ENCODE measurements at places on chromosomes 11 and 22. TPM values are rescaled to one million over a fixed set of nuclear protein-coding genes. Genes with fewer than 3 reads are reported as not detected.

DNA sequence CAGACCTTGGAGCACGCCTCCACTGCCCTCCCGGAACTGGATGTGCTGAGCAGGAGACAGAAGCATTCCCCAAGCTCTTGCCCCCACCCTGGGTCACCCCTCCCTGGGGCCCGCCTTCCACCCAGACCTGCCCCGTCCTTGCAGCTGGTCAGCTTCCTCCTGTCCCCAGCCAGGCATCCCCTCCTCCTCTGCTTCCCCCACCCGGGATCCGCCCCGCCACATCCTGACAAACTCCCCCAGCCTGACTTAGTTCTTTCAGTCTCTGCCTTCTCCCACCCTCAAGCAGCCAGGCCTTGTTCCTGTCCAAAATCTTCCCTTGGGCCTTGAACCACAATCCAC, 1.1 kb upstream of the PLXNB2 start:
- DNase-seq = peak; percentile 42

DNA sequence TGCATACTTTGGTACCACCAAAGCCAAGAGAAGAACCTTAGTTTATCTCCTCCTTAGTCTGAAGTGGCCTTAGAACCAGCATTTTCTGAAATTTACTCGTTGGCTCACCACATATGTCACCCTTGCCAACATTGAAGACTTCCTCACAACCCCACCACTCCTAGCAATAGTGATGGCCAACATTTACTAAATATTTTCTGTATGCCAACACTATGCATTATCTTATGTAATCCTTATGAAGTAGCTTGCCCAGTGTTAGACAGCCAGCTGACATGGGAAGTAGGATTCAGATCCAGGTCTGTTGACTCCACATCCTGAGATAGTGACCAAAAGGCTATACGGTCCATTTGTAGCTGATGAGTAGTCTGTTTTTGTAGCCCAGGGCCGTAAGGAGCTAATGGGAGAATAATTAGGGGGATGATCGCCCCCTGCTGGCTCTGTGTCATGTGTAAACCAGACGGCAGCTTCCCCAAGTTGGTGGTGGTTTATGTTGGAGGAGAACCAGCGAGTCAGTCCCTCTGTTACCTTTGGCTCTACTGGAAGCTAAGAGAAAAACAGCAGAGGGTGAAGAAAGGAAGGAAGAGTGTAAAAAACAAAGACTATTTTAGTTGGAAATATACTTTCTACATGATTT, 120.5 kb upstream of the RASSF10 start:
- DNase-seq = peak; percentile 84

DNA sequence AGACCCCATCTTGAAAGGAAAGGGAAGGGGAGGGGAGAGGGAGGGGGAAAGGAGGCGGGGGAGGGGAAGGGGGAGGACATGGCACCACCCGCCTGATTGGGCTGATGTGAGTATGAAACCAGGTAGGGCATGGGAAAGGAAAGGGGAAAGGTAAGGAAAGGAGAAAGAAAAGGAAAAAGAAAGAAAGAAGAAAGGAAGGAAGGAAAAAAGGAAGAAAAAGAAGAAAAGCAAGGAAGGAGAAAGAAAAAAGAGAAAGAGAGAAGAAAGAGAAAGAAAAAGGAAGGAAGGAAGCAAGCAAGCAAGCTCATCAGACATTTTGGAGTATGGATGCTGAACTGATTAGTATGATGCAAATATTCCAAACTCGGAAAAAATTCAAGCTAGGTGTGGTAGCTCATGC, 36.0 kb upstream of the TFIP11 start:
- DNase-seq = no peak

DNA sequence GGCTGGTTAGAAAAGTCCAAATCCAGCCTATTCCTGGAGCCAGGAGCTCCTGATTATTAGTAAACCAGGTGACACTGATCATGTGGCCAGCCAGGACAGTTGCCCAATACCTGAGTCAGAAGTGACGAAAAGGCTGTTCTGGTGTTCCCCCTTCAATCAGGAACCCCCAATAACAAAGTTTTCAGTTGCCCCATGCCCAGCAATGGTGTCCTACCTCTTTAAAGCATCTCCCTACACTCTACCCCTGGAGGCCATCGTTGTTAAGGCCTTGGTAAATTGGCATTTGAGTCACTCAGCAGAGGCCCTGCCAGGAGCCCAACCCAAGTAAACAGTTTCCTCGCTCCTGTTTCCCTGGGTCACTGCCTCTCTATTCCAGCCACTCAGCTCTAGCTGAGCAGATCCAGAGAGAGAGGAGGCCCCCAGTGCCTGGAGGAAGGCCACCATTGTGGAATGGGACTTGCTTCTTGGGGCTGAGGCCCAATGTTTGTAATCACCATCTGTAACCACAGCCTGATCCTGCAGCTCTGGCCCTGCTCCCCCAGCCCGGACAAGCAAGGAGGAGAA, 25.0 kb downstream of the ARHGAP1 start:
- peak; percentile 63 for DNase-seq

GRCh38 chr11:75388386-75389275, 10.7 kb upstream of the RPS3 start:
- peak; percentile 46 for DNase-seq

GRCh38 chr11:41955066-41955465, 495.6 kb upstream of the LRRC4C start:
- no peak for DNase-seq

DNA sequence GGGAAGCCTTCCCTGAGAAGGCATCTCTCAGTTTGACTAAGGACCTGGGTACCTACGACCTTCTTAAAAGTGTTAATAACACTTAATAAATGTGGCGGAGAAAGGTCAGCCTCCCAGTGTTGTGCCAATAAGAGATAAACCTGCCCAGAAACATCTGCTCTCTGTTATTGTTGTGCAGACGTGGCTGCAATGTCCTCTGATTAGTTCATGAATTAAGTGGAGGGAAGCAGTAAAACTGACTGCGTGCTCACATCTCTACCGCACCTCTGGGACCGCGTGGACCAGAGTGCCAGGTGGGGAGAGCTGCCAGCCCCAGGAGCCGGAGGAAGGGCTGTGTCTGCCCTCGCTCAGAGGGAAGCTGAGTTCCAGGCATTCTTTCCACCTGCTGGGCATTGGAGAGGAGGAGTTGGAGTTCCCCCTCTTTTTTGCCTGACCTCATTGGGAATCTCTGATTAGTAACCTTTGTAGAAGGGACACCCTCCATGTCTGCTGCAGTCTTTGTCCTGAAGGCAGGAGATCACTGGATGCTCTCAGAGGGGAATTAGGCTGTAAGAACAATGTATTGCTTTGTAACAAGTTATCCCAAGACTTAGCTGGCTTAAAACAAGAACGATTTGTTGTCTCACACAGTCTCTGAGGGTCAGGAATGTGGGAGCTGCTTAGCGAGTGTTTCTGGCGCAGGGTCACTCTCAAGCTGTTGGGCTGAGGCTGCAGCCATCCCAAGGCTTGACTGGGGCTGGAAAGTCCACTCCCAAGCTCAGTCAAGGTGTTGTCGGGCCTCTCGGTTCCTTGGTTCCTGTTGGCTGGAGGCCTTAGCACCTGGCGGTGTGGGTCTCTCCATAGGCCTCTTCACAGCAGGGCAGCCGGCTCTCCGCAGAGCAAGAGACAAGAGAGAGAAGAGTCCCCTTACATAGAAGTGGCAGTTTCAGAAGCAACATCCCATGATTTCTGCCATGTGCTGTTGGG, 247.6 kb upstream of the TBCEL start:
- DNase-seq = no peak

DNA sequence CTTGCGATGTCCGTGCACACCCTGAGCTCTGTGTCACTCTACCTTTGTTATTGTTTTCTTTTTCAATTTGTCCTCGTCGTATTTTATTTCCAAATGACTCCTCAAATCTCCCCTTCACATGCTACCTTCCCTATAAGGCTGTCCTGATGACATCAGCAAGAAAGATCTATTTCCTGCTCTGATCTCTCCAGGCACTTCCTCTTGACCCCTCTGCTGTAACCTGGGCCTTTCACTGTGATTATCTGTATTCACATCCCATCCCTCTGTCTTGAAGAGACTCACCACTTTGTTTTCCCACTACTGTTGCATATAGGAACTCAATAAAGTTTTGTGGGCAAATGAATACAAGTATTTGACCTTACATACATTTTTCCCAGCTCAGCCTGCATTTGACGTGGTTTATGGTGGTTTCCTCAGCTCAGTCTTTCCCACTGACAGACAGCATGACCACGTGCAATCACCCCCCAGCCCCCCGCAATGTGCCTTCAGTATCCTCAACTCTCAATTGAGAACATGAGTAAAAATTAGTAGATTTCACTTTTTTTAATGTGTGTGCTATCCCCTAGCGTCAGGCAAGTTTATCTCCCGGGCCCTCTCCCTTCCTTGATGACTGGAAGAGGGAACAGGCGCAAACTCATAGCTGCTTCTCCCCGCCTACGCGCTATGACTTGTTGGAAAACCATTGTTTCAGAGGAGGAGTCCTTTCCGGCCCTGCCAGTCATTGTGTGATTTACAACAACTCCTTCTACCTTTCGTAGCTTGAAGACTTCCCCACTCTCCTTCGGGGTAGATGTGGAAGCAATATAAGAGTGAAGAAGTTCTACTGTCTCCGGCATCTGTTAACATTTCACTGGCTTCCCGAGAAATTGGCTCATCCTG, 498.5 kb downstream of the NTM start:
- DNase-seq = no peak

DNA sequence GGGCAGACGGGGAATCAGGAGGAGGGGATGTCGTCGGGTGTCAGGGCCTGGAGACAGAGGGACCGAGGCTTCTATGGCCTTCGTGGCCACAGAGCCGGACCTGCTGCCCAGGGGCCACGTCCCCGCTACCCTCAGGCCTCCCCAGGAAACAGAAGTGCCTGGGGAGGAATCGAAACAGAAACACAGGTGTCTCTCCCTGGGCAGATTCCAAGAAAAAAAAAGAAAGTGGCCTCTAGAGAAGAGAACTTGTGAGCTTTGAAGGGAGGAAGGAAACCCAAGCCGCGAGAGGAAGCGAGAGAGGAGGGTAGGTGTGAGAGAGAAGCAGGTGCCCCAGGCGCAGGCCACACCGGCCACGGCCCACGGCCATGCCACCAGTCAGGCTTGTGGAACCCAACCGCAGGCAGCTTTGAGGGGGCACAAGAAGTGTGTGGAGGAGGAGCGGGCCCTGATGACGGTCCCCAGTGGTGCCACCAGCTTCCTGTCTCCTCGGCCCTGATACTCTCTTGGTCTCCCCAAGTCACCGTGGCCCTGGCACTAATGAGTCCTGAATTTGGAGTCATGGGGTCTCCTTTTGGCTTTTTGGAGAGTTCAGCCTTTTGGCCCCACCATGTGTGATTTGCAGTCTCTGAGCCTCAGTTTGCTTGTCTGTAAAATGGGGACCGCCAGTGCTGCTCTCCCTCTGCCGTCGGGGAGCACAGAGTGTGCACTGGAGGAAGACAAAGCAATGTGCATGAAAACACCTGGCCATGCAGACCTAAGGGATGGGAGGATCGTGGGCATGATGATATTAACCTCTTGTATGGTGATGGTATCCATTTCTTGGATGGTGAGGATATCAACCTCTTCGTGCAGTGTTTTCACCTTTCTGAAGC, 25.2 kb downstream of the LIF start:
- DNase-seq = no peak

- DNase-seq = no peak
These were observed 7.3 kb upstream of the CRYBB3 start for GRCh38 chr22:25192406-25192805.

GRCh38 chr22:43364169-43364435, 20.9 kb upstream of the SCUBE1 start:
- DNase-seq = no peak

Gene STX5
- 45.7 TPM for total RNA-seq

Gene LRRC51
- total RNA-seq = 4.2 TPM

Gene HTR3A
- total RNA-seq = not detected

Gene ELF5
- not detected for total RNA-seq

Gene TECTA
- total RNA-seq = 0.84 TPM

Gene NCR3LG1
- 3.3 TPM for total RNA-seq

Gene TP53AIP1
- total RNA-seq = not detected

Gene OR2AG2
- 0.27 TPM for total RNA-seq

Gene C11orf97
- total RNA-seq = not detected

Gene ME3
- total RNA-seq = 26.5 TPM

Measured in astrocyte (in vitro differentiated cells and primary cell).